ENCODE measurements at places on chromosomes 6 and 20.

GRCh38 chr6:169232507-169232931 is 21.1 kb downstream of the THBS2 start:
- no peak for DNase-seq

DNA sequence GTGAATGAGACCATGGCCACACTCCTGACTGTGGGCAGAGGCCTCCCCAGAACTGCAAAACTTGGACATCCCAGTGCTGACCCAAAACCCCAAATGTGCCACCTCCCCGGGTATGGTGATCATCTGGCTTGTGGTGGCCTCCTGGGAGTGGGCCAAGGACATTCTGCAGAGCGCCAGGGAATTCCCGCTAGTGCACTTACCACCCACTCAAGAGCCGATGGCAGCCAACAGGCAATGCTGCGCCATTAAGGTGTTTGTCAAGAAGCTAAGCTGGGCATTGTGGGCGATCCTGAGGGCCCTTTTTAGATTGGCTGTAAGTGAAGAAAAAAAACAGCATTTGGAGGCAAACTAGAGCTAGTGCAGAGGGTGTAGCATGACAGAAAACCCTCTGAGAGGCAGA is 9.4 kb downstream of the MMP24 start:
- DNase-seq, result peak; percentile 64

DNA sequence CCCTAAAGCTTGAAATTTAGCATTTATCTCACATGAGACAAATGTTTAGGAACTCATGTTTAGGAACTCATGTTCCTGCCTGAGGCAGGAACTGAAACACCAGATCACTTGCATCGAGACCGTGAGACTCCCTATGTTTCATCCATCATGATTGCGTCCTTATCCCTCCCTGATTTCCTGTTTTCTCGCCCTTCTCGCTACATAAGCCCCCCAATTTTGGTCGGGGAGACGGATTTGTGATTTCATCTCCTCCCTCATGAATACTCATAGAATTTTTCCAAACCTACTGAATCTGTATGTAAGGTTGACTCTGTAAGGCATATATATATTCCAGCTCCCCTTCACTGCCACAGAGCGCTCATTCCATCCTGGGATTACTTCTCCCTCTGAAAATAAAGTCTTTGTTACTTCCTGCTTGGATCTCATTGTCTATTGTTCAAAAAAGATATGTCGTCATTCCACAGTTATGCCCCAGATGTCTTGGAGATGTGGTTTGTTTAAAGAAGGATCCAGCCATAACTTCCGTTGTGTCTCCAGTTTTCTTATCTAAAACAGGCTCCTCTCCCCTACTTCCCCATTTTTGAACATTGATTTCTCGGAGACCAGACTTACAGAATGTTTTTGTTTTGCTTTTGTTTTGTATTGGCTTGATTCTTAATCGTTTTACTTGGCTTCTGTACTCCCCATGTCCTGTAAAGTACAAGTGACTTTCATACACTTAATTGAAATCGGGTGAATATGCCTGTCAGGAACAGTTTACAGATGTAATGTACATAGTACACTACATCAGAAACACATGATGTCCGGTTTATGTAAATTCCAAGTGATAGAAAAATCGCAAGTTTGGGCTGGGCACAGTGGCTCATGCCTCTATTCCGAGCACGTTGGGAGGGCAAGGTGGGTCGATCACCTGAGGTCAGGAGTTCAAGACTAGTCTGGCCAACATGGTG is 118.7 kb downstream of the HFE start:
- DNase-seq, result peak; percentile 76

DNA sequence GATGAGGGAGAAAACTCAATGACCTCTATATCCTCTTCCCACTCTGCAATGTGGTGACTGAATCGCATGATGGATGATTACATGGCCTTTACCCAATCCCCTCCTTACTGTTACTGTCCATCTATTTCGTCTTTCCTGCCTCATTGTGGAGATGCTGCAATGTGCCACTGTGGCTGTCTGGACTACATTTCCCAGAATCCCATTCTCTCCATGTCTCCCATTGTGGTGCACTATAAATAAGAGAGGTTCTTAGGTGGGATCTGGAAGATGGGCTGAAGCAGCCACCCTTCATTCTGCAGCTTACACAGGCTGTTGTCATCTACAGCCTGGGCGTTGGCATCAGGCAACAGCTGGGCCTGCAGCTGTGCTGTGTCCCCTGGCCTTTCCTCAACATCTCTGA is 233.6 kb downstream of the PRKN start:
- DNase-seq, result no peak

DNA sequence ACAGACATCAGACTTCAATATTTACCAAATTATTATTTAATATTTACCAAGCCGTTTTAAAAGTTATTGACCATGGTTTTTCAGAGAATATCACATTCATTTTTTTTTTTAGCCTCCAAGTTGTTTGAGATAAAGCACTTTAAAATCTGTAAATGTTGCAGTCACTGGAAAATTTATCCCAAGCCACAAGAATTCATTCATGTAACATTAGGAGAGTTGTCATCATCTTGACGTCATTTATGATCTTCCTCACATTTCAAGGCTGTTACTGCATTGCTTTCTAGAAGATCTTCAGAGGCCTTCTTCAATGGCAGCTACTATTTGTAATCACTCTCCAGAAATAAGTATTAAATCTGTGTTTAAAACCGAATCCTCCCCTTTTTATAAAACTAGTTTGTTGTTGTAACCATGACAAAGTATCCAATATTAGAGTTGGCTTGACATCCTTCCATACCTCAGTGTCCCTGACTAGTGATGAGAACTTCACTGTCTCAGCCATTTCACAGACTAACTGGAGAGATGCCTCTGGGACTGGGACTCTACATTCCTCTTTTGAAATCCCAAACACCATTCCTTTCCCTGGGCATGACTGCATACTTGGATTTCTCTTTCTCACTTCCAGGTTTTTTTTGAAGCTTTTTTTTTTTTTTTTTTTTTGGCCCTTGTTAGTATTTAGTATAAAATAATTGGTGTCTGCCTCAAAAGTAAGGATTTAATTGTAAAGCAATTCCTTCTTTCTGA is 100.1 kb downstream of the ZFAND3 start:
- DNase-seq, result no peak

Data from NCI-H187 (cell line).